MG63 (cell line): ENCODE measurements at places on chromosomes 12 and 14. TPM values are rescaled to one million over a fixed set of nuclear protein-coding genes. Genes with fewer than 3 reads are reported as not detected.

The DDX11 gene
- total RNA-seq: 48.6 and 70.8 TPM in 2 replicates

The DBX2 gene
- total RNA-seq: not detected in 2 replicates

The LRFN5 gene
- total RNA-seq: not detected in 2 replicates

The MIPOL1 gene
- total RNA-seq: 6.0 and 9.2 TPM in 2 replicates

The TMPRSS12 gene
- not detected in 2 replicates for total RNA-seq

The ZDHHC22 gene
- total RNA-seq: not detected in 2 replicates

The ADCY4 gene
- not detected in 2 replicates for total RNA-seq

The PRR4 gene
- total RNA-seq: not detected in 2 replicates

The HNF1A gene
- total RNA-seq: not detected in 2 replicates

The GPR137C gene
- total RNA-seq: 0.81 and 1.1 TPM in 2 replicates

The PLEKHD1 gene
- total RNA-seq: not detected in 2 replicates

The TOMM20L gene
- not detected in 2 replicates for total RNA-seq

The SLC25A29 gene
- total RNA-seq: 8.0 and 9.6 TPM in 2 replicates

The MYO1H gene
- not detected in 2 replicates for total RNA-seq

The RNF212B gene
- not detected in 2 replicates for total RNA-seq
